Neural progenitor cell (in vitro differentiated cells): ENCODE measurements at places on chromosomes 13 and 19. TPM values are rescaled to one million over a fixed set of nuclear protein-coding genes. Genes with fewer than 3 reads are reported as not detected.

- no peak overlapping the region for H3K4me3 ChIP-seq
- H3K36me3 ChIP-seq = no peaks in the 10 kb centered on the region
- H3K27ac ChIP-seq = no peak overlapping the region
Observed at GRCh38 chr13:34391076-34391475, 551.0 kb upstream of the NBEA start.

GRCh38 chr13:26310003-26310402 lies 56.1 kb downstream of the CDK8 start:
- no peak overlapping the region for H3K4me3 ChIP-seq
- peaks cover 8% of the 10 kb centered on the region for H3K4me1 ChIP-seq

DNA sequence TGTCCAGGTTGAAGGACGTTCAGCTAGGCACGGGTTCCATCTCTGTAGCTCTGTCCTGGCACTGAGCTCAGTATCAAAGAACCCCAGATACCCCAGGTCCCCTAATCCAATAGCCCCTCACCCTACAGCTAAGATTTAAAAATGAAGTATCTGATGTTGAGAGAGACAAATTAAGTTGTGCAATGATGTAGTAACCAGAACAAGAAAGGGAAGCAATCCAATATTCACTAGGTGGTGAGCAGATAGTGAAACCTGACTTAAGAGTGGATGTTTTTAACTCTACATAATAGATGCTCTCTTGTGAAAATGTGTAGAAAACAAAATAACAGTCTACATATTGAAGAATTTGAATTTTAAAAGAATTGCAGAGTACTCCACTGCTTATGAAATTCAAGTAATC lies 1.8 kb downstream of the ACOD1 start:
- no peak overlapping the region for H3K4me3 ChIP-seq
- DNase-seq = no peak
- H3K27ac ChIP-seq = no peak overlapping the region
- no peaks in the 10 kb centered on the region for H3K36me3 ChIP-seq

- no peaks in the 10 kb centered on the region for H3K36me3 ChIP-seq
- no peak overlapping the region for H3K27ac ChIP-seq
- H3K4me3 ChIP-seq = no peak overlapping the region
- peaks cover 21% of the 10 kb centered on the region for H3K4me1 ChIP-seq
- no peaks in the 10 kb centered on the region for H3K27me3 ChIP-seq
Observed at GRCh38 chr19:40414542-40415535, 1.7 kb upstream of the PRX start.

DNA sequence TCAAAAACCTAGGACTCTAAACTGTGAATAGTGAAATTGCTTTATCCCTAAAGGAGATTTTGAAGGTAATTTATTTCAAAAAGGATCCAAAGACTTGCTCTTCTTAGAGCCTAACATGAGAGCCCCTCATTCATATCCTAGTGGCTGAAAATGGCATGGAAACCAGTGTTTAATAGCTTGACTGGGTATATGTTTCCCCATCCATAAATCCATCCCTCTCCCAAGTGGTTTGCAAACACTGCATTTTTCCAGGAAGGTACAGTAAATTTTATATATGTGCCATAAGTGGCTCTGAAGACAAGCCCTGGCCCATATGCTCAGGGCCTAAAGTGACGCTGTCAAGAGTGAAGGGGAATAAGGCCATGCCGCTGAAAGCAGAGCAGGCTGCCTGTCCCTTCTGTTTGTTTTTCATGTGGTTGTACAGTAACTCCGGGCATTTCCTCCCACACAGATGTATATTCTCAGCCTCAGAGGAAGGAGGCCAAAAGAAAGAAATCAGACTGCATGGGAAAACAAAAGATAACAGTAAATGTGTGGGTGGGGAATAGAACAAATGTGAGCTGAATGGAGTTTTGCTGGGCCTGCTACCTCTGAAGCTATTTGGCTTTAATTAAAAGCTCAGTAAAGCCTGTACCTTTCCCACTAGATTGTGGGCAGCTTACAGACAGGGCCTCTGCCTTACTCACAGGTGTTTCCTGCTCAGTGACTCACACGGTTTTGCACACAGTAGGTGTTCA lies 181.9 kb downstream of the PCDH9 start:
- DNase-seq = peak; percentile 4
- H3K27me3 ChIP-seq = no peaks in the 10 kb centered on the region
- H3K36me3 ChIP-seq = no peaks in the 10 kb centered on the region
- H3K4me3 ChIP-seq = no peak overlapping the region
- H3K4me1 ChIP-seq = no peaks in the 10 kb centered on the region

GRCh38 chr19:35313587-35313986 lies 15.4 kb upstream of the CD22 start:
- H3K36me3 ChIP-seq = no peaks in the 10 kb centered on the region
- H3K4me1 ChIP-seq = no peaks in the 10 kb centered on the region
- no peak overlapping the region for H3K4me3 ChIP-seq
- H3K27me3 ChIP-seq = no peaks in the 10 kb centered on the region
- no peak overlapping the region for H3K27ac ChIP-seq

DNA sequence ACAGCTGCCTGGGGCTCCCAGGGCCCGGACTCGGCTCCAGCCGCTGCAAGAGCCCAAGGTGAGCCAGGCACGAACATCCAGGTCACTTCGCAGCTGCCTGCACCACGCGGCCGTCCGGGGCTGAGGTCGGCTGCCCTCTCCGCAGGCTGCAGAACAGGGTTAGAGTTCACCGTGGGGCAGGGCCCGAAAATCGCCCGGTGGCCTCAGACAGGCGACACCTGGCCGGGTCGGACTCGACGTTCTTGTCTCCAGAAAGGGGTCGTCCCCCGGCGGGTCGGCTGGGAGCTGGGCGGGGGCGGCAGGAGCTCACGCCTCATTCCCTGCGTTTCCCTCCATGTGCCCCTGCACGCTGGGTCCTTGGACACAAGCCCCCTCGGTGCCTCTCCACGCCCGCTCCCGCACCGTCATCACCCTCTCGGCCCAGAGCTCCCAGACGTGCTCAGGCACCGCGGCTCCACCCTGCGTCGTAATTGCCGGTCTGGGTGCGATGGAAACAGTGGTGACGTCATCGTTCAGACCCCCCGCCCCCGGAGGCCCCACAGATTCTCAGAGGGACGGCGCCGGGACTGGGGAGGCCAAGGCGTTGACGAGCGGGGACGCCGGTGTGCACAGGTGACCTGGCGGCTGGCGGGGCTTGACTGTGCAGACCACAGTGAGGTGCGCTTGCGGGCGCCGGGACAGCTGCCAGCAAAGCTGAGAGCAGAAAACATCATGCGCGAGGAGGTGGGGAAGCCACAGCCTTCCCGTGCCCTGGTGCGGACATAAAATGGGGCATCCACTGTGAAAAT lies 4.0 kb upstream of the GRIN3B start:
- H3K4me3 ChIP-seq = peak overlapping the region; percentile 9
- H3K4me1 ChIP-seq = peaks cover 4% of the 10 kb centered on the region
- peaks cover 63% of the 10 kb centered on the region for H3K27me3 ChIP-seq
- H3K27ac ChIP-seq = no peak overlapping the region

GRCh38 chr19:31648347-31648746 lies 299.1 kb upstream of the TSHZ3 start:
- H3K4me3 ChIP-seq = no peak overlapping the region
- H3K4me1 ChIP-seq = no peaks in the 10 kb centered on the region
- H3K27ac ChIP-seq = no peak overlapping the region
- H3K36me3 ChIP-seq = no peaks in the 10 kb centered on the region
- no peaks in the 10 kb centered on the region for H3K27me3 ChIP-seq

- no peak for DNase-seq
- H3K27me3 ChIP-seq = no peaks in the 10 kb centered on the region
- H3K4me1 ChIP-seq = peaks cover 23% of the 10 kb centered on the region
- no peak overlapping the region for H3K27ac ChIP-seq
Observed at GRCh38 chr19:11141937-11142527, 13.6 kb downstream of the SPC24 start.

- no peak for DNase-seq
- H3K27ac ChIP-seq = no peak overlapping the region
- H3K27me3 ChIP-seq = no peaks in the 10 kb centered on the region
- no peaks in the 10 kb centered on the region for H3K36me3 ChIP-seq
- H3K4me3 ChIP-seq = no peak overlapping the region
Observed at GRCh38 chr19:3712663-3713611, 4.8 kb downstream of the TJP3 start.

- no peak overlapping the region for H3K4me3 ChIP-seq
- no peak overlapping the region for H3K27ac ChIP-seq
- H3K27me3 ChIP-seq = no peaks in the 10 kb centered on the region
- no peaks in the 10 kb centered on the region for H3K36me3 ChIP-seq
Observed at GRCh38 chr13:51797664-51798488, 6.1 kb downstream of the DHRS12 start.

DNA sequence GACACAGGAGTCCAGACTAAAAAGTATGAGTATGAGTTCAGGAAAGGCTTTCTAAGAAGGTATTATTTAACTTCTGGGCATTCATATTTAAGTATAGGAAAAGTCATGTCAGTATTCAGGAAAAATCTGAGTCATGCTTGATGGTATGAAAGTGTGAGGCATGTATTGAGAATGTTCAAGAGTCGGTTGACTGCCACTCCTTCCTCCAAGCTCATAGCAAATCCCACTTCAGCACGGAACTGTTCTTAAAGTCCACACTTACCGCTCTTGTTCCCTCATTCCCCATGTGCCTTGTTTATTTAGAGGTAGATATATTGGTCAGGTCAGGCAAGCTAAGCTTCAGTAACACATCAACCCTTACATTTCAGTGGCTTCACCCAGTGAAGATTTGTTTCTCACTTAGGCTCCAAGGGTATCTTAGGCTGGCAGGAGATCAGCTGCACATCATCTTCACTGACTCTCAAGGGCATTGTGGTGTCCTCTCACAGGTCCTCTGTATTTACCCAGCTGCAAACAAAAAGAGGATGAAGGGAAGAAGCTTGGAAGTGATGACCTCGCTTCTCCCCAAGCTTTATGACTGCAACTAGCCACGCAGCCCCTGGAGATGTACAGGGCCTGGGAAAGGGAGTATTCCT lies 1189.2 kb downstream of the EFNB2 start:
- H3K4me1 ChIP-seq = no peaks in the 10 kb centered on the region
- no peak overlapping the region for H3K27ac ChIP-seq
- no peak overlapping the region for H3K4me3 ChIP-seq
- DNase-seq = no peak
- no peaks in the 10 kb centered on the region for H3K27me3 ChIP-seq

DNA sequence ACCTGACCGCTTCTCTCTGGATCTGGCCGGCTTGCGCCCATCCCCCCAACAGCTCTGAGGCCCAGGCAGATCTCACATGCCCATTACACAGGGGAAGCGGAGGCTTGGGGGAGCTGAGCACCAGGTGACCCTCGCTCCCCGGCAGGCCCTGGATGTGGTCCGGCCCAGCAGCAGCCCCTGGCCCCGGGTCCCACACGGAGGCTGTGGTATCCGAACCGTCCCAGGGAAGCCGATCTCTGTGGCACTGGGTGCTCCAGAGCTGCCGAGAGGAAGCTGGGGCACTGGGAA lies 27.7 kb downstream of the SBNO2 start:
- H3K4me3 ChIP-seq = no peak overlapping the region
- peaks cover 5% of the 10 kb centered on the region for H3K4me1 ChIP-seq
- DNase-seq = no peak
- no peaks in the 10 kb centered on the region for H3K36me3 ChIP-seq

DNA sequence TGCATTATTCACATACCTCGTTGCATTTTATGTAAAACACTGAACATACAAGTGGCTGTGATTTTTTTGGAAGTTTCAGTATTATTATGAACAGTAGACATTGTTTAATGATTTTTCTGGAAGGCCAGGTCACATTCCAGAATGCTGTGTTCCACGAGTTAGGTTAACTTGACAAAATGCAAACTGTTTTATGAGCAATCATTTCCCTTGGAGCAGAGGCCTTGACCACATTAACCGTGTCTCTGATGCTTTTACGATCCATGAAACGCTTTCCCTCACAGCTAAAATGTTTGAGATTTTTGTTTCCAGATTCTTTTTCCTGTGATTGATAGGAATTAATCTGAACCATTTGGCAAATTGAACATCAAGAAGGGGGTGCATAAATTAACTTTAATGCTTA lies 57.8 kb downstream of the MBNL2 start:
- H3K4me3 ChIP-seq = no peak overlapping the region
- no peaks in the 10 kb centered on the region for H3K4me1 ChIP-seq
- no peaks in the 10 kb centered on the region for H3K27me3 ChIP-seq
- H3K27ac ChIP-seq = no peak overlapping the region
- H3K36me3 ChIP-seq = peaks cover 4% of the 10 kb centered on the region
- no peak for DNase-seq

Gene RFPL4A
- total RNA-seq = not detected in 2 replicates

Gene CXCL17
- 0.12 TPM in 1 of 2 replicates, not detected in the other for total RNA-seq

Gene BRME1
- 0.49 and 4.1 TPM in 2 replicates for total RNA-seq

Gene RAB20
- 0.58 and 2.4 TPM in 2 replicates for total RNA-seq

Gene IGFL3
- total RNA-seq = not detected in 2 replicates
